ENCODE measurements at places on chromosomes 11 and 22. TPM values are rescaled to one million over a fixed set of nuclear protein-coding genes. Genes with fewer than 3 reads are reported as not detected.
A peak's percentile ranks its signal among the peaks of the same experiment; 100 is the strongest.

GRCh38 chr11:68012843-68013610 lies 2.9 kb downstream of the ALDH3B1 start:
- H3K27me3 ChIP-seq, result no peaks in the 10 kb centered on the region
- H3K36me3 ChIP-seq, result no peaks in the 10 kb centered on the region
- peak; percentile 99 for DNase-seq
- H3K4me3 ChIP-seq, result no peak overlapping the region
- H3K4me1 ChIP-seq, result peaks cover 60% of the 10 kb centered on the region

GRCh38 chr11:86456075-86456939 lies 81.6 kb downstream of the CCDC81 start:
- no peak overlapping the region for H3K27ac ChIP-seq
- DNase-seq, result peak; percentile 85
- no peak overlapping the region for H3K4me3 ChIP-seq

The F2 gene
- not detected for total RNA-seq

DNA sequence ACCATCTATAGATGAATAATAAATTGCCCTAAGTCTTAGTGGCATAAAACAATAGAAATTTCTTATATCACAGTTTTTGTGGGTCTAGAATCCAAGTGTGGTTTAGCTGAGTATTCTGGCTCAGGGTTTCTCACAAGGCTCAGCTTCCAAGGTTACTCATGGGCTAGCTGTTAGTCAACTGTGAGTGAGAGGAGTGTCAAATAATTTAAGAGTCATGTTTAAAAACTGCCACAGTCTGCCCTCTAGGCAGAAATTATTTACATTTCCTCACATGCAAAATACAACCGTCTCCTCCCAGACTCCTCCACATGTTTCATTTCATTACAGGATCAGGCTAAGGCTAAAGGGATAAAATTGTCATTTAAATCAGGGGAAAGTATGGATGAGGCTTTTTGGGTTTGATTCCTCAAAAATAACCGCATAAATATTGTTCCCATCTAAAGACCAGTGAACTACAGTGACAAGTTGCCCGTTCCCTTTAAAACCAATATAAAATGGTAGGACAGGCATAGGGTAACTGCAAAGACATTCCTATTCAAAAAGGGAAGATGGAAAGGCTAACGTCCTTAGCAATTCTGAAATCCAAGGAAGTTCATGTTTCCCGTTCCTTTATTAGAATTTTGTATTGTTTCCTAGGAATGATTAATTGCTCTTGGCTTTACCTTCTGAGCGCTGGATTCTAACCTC lies 324.3 kb downstream of the DYNC2H1 start:
- DNase-seq, result peak; percentile 89
- no peak overlapping the region for H3K4me3 ChIP-seq
- no peaks in the 10 kb centered on the region for H3K36me3 ChIP-seq
- no peaks in the 10 kb centered on the region for H3K27me3 ChIP-seq
- H3K27ac ChIP-seq, result no peak overlapping the region
- peaks cover 11% of the 10 kb centered on the region for H3K4me1 ChIP-seq

The PLAAT5 gene
- not detected for total RNA-seq

- no peaks in the 10 kb centered on the region for H3K27me3 ChIP-seq
- no peaks in the 10 kb centered on the region for H3K36me3 ChIP-seq
- peak overlapping the region; percentile 77 for H3K27ac ChIP-seq
- peak; percentile 86 for DNase-seq
Measured at GRCh38 chr11:47514825-47515647, 37.9 kb downstream of the CELF1 start.

The PIH1D2 gene
- 2.9 TPM for total RNA-seq

DNA sequence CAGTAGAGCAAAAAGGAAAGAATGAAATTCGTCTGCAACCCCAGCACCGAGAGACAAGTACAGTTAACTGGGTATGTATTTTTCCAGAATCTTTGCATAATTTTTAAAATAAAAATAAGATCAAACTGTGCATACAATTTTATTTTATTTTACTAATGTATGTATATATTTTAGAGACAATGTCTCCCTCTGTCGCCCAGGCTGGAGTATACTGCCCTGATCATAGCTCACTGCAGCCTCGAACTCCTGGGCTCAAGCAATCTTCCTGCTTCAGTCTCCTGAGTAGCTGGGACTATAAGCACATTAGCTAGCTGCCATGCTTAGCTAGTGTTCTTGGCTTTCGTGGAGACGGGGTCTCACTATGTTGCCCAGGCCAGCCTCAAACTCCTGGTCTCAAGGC lies 18.8 kb upstream of the DRD2 start:
- H3K36me3 ChIP-seq, result no peaks in the 10 kb centered on the region
- DNase-seq, result no peak
- H3K27me3 ChIP-seq, result peaks cover 40% of the 10 kb centered on the region
- no peak overlapping the region for H3K27ac ChIP-seq
- H3K4me1 ChIP-seq, result no peaks in the 10 kb centered on the region
